GM20000 (cell line): ENCODE measurements at places on chromosomes 2 and 18.

- no peak for DNase-seq
These were observed 74.6 kb downstream of the AGAP1 start for GRCh38 chr2:235568431-235568830.

- DNase-seq = no peak
These were observed 37.1 kb downstream of the BCL2L11 start for GRCh38 chr2:111157798-111158197.

GRCh38 chr18:44342162-44342561, 338.5 kb upstream of the SETBP1 start:
- DNase-seq = no peak

DNA sequence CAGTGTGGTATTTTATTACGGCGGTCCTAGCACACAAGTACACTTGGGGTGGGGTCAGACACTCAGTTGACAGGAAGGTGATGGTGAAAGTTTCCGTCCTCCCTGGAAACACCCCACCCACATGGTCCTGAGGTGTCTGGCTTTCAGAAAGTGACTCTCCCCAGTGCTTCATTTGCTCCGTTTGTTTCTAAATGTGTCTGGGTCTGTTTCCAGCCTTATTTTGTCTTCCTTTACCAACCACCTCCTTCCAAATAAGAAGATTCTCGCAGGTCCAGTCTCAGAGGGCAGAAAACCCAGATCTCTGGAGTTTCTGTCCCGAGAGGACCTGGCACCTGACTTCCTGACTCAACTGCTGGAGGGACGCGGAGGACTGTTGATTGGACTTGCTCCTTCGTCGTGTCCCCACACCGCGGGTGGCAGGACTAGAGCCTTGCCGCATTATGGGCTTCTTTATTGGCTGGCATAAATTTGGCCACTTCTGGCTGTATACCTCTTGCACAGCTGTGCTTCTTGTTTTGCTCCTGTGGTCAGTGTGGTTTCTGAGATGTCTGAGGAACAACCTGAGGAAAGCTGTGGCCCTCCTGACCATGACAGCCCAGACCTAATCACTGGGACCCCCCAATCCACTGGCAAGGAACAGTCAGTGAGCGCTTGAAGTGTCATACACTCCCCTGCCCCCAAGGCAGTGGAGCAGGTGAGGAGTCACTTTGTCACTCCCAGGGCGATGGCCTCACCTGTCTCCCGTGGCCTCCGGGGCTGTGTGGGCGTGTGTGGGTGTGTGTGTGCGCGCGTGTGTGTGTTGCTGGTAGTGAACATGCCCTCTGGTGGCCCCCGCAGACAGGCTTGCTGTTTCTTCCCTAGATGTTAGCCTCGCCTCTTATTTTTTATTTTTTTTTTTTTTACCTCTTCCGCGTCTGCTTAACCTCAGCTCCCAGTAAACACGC, 45.6 kb downstream of the MEX3C start:
- DNase-seq = peak; percentile 53

- no peak for DNase-seq
These were observed at the start of gene SPEG for GRCh38 chr2:219434718-219435525. Gene SPEG, plus strand, starts transcription at chr2:219434843. Its CDS starts 135 bp downstream, at chr2:219434978.

DNA sequence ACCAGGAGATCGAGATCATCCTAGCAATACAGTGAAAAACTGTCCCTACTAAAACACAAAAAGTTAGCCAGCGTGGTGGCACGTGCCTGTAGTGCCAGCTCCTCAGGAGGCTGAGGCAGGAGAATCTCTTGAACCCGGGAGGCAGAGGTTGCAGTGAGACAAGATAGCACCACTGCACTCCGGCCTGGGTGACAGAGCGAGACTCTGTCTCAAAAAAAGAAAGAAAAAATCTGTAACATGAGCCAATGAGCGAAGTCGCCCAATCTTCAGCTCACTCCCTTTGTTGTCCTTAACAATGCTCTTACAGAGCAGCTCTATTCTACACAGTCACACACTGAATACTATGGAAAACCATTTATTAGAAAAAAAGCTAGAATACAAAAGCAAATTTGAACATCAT, 22.0 kb downstream of the FAM98A start:
- no peak for DNase-seq

DNA sequence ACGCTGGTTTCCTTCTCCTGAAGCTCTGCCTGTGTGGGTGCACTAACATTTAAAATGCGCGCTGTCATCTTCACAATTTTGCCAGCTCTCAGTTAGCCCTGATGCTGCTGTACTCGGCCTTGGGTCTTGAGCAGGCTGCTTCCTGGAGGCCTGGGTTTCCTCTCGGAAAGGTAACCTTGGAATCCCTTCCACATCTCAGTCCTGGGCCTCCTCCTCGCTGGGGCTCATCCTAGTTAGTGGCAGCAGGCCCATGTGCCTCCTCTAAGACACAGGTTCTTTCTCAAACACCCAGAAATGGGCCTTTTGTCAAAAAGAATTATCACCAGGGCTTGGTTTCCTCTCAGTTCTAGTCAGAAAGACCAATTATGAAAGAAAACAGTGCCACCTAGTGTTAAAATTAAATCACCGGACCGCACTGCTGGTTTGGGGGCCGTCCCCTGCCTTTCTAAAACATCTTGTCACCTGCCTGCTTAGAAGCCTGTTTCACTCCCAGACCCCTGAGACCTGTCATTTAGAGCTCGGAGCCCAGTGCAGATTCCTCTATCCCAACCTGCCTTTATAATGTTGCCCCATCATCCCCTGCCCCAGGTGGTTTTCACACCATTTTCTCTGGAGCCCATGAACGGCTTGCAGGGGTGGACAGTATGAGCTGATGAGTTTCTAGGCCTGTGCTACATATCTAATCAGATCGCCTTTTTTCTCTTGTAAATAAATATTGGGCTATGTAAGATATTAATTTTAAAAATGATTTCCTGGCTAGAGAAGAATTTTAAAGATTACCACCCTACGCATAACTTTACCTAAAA, 42.4 kb downstream of the HK2 start:
- peak; percentile 78 for DNase-seq

DNA sequence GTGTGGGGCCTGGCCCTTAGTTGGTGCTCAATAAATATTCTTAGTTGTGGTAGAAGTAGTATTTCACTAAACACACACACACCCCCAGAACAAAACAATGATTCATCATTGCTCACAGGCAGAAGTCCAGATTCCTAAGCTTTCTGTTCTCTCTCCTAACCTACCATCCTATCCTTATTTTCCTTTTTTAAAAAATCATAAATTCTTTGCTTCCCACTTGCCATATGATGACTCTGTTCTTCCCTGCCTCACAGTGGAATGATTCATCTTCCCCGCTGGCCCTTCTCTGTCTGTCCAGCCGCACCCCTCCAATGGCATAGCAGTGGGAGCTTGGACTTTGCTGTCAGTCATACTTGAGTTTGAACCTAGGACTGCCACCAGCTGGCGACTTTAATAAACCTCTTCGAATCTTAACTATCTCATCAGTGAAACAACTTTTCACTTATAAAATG, 5.2 kb downstream of the EML6 start:
- no peak for DNase-seq

GRCh38 chr18:38460657-38461056, 895.1 kb upstream of the CELF4 start:
- DNase-seq = no peak

GRCh38 chr2:7450188-7450832, 533.1 kb downstream of the RNF144A start:
- no peak for DNase-seq

GRCh38 chr2:42117923-42118753, 51.0 kb upstream of the EML4 start:
- no peak for DNase-seq
